PC-9 (cell line): ENCODE measurements at places on chromosomes 2 and 18. TPM values are rescaled to one million over a fixed set of nuclear protein-coding genes. Genes with fewer than 3 reads are reported as not detected.

The NMUR1 gene
- not detected in 2 replicates for total RNA-seq

The ATP6V1B1 gene
- total RNA-seq: 7.8 and 13.9 TPM in 2 replicates

The LYG2 gene
- total RNA-seq: not detected in 2 replicates

The CERKL gene
- total RNA-seq: 1.5 and 1.6 TPM in 2 replicates

The LRPPRC gene
- total RNA-seq: 133 and 149 TPM in 2 replicates

The GAD1 gene
- 3.5 and 4.3 TPM in 2 replicates for total RNA-seq

The GCG gene
- total RNA-seq: not detected in 2 replicates

The ADRA2B gene
- total RNA-seq: 0.26 and 0.55 TPM in 2 replicates

The CHN1 gene
- total RNA-seq: 11.8 and 14.0 TPM in 2 replicates

The AGXT gene
- total RNA-seq: not detected in 2 replicates

The CCDC138 gene
- total RNA-seq: 9.5 and 10.1 TPM in 2 replicates

DNA sequence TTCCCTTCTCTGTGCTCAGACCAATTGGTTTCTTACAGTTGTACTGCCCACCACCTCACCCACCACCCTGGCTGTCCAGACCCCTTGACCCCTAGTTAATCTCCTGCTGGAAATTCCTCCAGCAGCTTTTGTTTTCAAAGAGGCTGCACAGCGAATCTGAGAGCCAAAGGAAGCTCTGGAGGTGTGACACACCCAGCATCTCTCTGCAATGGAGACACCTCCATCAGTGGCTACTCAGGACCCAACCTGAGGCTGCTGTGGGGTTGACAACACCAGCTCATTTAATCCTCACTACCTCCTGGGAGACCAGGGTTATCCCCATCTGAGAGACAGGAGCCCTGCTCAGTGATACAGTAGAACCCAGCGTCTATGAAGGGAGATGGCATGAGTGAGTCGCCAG is 86.4 kb downstream of the BIN1 start:
- DNase-seq: no peak

GRCh38 chr2:195956725-195957124 is 111.9 kb downstream of the DNAH7 start:
- no peak for DNase-seq

GRCh38 chr2:239401881-239402233 is 1.0 kb upstream of the HDAC4 start:
- no peak for DNase-seq

DNA sequence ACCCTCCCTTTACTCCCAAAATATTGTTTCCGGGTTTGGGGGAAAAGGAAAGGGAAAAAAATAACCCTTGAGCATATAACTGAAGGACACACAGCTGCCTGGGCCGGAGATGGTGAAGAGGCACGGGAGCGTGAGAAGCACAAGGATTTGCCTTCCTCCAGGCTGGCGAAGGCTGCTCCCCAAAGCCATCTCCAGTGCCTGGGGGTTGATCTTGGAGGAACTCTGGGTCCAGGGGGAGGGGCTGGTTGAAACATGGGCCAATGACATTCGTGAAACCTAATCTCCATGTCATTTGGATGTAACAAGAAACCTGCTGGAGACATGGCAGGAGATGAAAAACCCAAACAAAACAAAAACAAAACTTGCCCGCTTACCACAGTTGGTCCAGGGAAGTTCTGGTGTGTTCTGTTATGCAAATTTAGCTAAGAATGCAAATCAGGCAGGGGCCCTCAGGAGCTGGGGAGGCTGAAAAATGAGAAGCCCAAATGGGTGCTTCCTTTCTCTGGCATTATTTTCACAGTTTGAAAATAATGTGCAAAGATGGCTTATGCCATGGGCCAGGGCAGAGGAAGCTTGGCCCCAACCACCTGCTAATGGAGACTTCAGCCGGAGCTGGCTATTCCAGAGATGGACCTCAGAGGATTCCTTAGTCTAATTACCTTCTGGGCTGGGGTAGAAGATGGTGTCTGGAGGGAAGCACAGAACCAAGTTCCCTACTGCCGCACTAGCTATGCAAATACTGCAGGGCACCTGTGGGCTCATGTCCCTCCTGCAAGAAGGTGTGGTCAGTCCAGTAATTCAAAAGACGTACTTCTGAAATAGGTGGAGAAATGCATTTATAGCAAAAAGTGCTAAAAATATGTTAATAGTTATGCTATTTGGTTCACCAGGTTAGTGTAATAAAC is 180.9 kb downstream of the BCL2 start:
- DNase-seq: no peak

DNA sequence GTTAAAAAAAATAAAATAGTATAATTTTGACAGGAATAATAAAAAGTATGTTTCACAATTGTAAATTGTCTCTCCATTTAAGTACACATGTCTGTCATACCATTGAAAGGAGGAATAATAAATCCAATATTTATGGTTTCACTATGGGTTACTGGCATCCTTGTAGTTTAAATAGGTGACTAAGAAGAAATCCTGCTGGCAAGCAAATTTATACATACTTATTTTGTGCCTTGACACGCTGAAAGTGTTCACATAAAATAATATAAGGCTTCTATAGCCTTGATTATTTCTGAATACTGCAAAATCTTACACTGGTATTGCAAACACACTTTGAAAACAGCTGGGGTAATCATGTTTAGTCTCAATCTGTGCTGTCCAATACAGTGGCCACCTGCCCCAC is 138.3 kb upstream of the ETAA1 start:
- DNase-seq: no peak

GRCh38 chr18:5604778-5605177 is 61.0 kb upstream of the EPB41L3 start:
- no peak for DNase-seq
